Uterus (tissue), 4 donors: ENCODE measurements at places on chromosomes 2 and 18. TPM values are rescaled to one million over a fixed set of nuclear protein-coding genes. Genes with fewer than 3 reads are reported as not detected.

- no peaks in the 10 kb centered on the region for H3K27me3 ChIP-seq
- H3K27ac ChIP-seq: no peak overlapping the region
- H3K4me1 ChIP-seq: no peaks in the 10 kb centered on the region
- no peaks in the 10 kb centered on the region for H3K36me3 ChIP-seq
Measured at GRCh38 chr2:105118960-105119359, 81.1 kb downstream of the MRPS9 start.

- DNase-seq: no peak
- no peak overlapping the region for H3K4me3 ChIP-seq
- H3K27ac ChIP-seq: no peak overlapping the region
Measured at GRCh38 chr2:10971888-10972260, 60.1 kb downstream of the KCNF1 start.

DNA sequence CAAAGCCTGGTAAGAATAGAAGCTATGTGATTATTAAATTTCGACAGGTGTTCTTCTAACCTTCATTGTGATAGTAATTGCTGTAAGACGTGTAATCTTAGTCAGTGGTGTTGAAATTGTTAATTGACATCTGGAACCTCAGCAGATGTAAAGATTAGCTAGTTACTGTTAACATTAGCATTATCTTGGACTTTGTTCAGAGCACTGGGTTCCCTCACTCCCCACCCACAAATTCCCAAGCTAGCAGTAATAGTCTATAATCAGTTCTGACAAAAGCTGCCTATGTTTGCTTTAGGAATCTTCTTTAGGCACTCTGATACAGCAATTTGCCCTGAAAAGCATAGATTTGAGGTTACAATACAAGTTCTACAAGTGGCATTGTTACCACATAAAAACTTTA, 233.7 kb downstream of the EN1 start:
- DNase-seq: no peak
- no peak overlapping the region for H3K27ac ChIP-seq
- H3K27me3 ChIP-seq: no peaks in the 10 kb centered on the region
- no peak overlapping the region for H3K4me3 ChIP-seq

GRCh38 chr2:82478641-82479040, 1980.4 kb downstream of the SUCLG1 start:
- no peak for DNase-seq
- H3K4me3 ChIP-seq: no peak overlapping the region
- no peak overlapping the region for H3K27ac ChIP-seq
- no peaks in the 10 kb centered on the region for H3K36me3 ChIP-seq
- H3K4me1 ChIP-seq: no peaks in the 10 kb centered on the region
- H3K27me3 ChIP-seq: no peaks in the 10 kb centered on the region

DNA sequence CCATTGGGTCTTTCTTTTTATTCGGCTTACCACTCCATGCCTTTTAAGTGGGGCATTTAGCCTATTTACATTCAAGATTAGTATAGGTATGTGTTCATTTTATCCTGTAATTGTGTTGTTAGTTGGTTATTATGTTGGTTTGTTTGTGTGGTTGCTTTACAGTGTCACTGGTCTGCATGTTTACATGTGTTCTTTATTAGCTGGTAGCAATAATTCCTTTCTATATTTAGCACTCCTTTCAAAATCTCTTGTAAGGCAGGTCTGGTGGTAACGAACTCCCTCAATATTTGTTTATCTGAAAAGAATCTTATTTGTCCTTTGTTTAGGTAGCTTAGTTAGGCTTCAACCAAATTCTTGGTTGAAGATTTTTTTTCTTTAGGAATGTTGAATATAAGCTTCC, 68.7 kb upstream of the XDH start:
- H3K4me3 ChIP-seq: no peak overlapping the region
- H3K27me3 ChIP-seq: no peaks in the 10 kb centered on the region
- H3K27ac ChIP-seq: no peak overlapping the region

DNA sequence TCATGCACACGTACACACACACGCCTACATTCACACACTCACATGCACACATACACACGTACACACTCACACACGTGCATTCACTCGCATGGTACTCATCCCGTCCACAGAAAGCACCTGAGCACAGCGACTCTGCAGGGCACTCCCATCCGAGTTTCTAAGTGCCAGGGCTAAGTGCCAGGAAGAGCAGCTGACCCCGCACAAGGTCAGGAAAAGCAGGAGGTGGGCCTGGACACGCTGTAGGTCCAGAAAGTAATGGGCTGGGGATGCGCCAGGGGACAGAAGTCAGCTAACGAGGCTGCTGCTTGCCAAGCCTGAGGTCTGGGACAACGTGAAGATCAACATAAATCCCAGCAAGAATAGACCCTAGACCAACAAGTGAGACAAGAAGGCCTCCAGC, 15.8 kb downstream of the ADI1 start:
- H3K27ac ChIP-seq: no peak overlapping the region
- DNase-seq: peak; percentile 7

- no peaks in the 10 kb centered on the region for H3K4me1 ChIP-seq
- no peak overlapping the region for H3K27ac ChIP-seq
- DNase-seq: no peak
- H3K4me3 ChIP-seq: no peak overlapping the region
Measured at GRCh38 chr2:69509011-69509749, 71.9 kb upstream of the NFU1 start.

Gene DCC
- not detected for total RNA-seq

DNA sequence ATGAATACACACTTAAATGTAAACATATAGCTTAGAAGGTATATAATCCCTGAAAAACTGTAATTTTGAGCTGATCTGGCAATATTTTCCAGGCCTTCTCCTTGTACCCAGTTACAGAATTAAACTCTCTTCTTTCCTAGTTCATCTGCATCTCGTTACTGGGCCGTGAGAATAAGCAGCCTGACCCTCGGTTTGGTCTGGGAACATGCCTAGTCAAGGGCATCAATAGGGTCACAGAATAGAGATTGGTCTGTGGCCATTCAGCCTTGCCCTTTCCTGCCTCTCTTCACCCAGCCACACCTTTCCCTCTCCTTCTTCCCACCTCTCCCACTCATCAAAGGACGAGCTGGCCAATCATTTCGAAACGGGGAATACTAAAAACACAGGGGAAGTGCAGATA, 27.3 kb downstream of the SULT1C2 start:
- no peaks in the 10 kb centered on the region for H3K36me3 ChIP-seq
- H3K4me3 ChIP-seq: no peak overlapping the region
- no peaks in the 10 kb centered on the region for H3K27me3 ChIP-seq

Gene ODC1
- 59.6 TPM for total RNA-seq

Gene KCNE4
- 38.4 TPM for total RNA-seq

Gene GTF3C2
- 22.9 TPM for total RNA-seq

DNA sequence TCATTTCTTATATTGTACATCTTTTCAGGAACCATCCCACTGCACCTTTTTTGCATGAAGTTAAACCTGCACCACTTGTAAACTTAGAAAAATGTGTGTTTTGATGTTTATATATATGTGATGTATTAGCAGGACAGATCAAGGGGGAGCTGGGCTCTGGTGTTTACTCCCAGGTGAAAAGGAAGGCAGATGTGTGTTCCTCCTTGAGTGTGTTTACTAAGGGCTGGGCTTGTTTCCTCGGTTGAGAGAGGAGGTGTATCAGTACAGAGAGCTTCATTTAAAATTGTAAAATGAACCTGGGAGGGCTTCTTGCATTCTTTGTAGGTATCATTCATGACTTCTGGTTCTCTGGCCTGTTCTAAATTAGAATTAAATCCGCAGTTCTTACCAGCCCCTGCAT, 14.8 kb downstream of the LPIN1 start:
- no peaks in the 10 kb centered on the region for H3K27me3 ChIP-seq
- H3K36me3 ChIP-seq: no peaks in the 10 kb centered on the region
- no peaks in the 10 kb centered on the region for H3K4me1 ChIP-seq
- H3K27ac ChIP-seq: no peak overlapping the region
- DNase-seq: no peak
- H3K4me3 ChIP-seq: no peak overlapping the region

DNA sequence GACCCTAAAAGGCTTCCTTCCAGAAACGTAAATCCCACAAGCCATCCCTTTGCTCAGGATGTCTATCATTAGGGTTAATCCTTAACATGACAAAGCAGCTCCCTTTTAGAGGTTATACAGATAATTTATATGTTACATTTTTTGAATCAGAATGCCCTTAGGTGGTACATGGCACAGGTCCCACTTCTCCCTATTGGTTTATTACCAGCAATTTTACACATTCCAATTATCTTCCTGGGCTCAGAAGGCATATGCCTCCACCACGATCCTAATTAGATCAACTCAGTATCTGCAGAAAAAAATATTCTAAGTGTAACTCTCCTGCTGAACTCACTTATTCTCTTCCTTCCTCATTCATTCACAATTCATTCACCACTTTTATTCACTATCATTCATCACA, 507.0 kb upstream of the MAP2 start:
- no peaks in the 10 kb centered on the region for H3K36me3 ChIP-seq
- no peak overlapping the region for H3K27ac ChIP-seq
- no peaks in the 10 kb centered on the region for H3K4me1 ChIP-seq
- no peak overlapping the region for H3K4me3 ChIP-seq
- H3K27me3 ChIP-seq: no peaks in the 10 kb centered on the region

DNA sequence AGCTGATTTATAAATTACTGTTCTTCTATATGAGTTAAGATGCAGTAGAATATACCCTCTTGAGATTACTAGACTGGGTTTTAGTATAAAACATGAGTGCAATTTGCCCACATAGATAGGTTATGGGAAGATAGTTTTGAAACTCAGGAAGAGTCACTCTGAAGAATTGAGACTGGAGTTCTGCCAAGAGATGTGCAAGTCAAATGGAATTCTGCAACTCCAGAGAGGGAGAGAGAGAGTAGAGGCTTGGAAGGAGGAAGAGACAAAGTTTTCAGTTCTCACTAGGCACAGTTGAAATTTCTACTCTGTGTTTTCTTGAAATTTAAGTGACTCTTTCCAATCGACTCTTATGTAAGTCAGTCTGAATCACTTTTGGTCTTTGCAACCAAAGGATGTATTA, 878.8 kb downstream of the TSN start:
- no peaks in the 10 kb centered on the region for H3K4me1 ChIP-seq
- no peak overlapping the region for H3K4me3 ChIP-seq
- no peaks in the 10 kb centered on the region for H3K27me3 ChIP-seq
- H3K27ac ChIP-seq: no peak overlapping the region
- H3K36me3 ChIP-seq: no peaks in the 10 kb centered on the region
- no peak for DNase-seq

DNA sequence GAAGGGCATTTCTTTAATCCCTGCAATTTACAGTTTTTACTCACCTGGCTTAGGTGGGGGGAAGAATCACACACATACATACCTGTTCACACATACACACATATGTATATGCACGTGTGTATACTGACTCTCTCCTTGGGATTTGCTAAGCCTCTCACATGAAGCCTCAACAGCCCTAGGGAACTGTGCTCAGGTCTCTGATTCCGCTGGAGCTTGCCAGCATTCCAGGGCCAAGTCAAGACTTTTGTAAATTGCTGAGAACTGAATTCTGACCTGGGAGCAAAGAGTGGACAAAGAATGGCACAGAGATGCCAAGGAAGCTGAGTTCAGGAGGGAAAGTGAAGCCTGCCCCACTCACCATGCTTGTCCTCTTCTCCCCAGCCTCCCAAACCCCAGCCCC, 177.3 kb downstream of the TMEM247 start:
- no peak for DNase-seq
- H3K27me3 ChIP-seq: no peaks in the 10 kb centered on the region
- no peaks in the 10 kb centered on the region for H3K36me3 ChIP-seq
- no peaks in the 10 kb centered on the region for H3K4me1 ChIP-seq
- H3K27ac ChIP-seq: peak overlapping the region; percentile 40

GRCh38 chr2:136334967-136335366, 217.0 kb upstream of the CXCR4 start:
- DNase-seq: no peak
- no peak overlapping the region for H3K27ac ChIP-seq
- no peaks in the 10 kb centered on the region for H3K4me1 ChIP-seq
- no peaks in the 10 kb centered on the region for H3K27me3 ChIP-seq

- no peak overlapping the region for H3K4me3 ChIP-seq
- H3K36me3 ChIP-seq: no peaks in the 10 kb centered on the region
- no peak for DNase-seq
- no peak overlapping the region for H3K27ac ChIP-seq
- no peaks in the 10 kb centered on the region for H3K27me3 ChIP-seq
Measured at GRCh38 chr2:102107741-102108070, 34.8 kb upstream of the IL1R1 start.

Gene DSG2
- 7.5 TPM for total RNA-seq

DNA sequence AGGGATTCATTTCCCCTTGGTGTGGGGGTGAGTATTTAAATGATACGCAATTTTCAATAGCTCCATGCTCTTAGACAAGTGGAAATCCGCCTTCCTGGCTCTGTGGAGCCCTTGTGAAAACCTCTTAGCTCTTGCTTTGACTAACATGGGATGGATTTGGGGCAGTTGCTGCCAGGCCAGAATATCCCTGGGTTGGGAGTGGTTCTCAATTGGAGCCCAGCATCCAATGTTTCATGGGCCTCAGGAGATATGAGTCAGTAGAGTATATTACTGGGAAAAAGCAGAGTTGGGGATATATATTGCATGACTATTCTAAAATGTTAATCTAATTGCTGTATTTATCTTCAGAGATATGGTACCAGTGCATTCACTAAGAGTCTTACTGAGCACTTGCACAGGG, 104.4 kb upstream of the IL1R2 start:
- no peaks in the 10 kb centered on the region for H3K36me3 ChIP-seq
- no peaks in the 10 kb centered on the region for H3K27me3 ChIP-seq
- H3K27ac ChIP-seq: no peak overlapping the region

- H3K36me3 ChIP-seq: no peaks in the 10 kb centered on the region
- H3K4me3 ChIP-seq: no peak overlapping the region
- no peaks in the 10 kb centered on the region for H3K27me3 ChIP-seq
- H3K4me1 ChIP-seq: no peaks in the 10 kb centered on the region
- no peak overlapping the region for H3K27ac ChIP-seq
- DNase-seq: no peak
Measured at GRCh38 chr2:150752229-150752628, 264.8 kb upstream of the RND3 start.

Gene SATB2
- 8.8 TPM for total RNA-seq

GRCh38 chr2:104375206-104375605, 478.7 kb upstream of the POU3F3 start:
- H3K27ac ChIP-seq: no peak overlapping the region
- no peak for DNase-seq
- H3K27me3 ChIP-seq: no peaks in the 10 kb centered on the region
- H3K36me3 ChIP-seq: no peaks in the 10 kb centered on the region
- no peak overlapping the region for H3K4me3 ChIP-seq

GRCh38 chr2:181004647-181005325, 24.4 kb downstream of the UBE2E3 start:
- no peak overlapping the region for H3K27ac ChIP-seq
- no peaks in the 10 kb centered on the region for H3K27me3 ChIP-seq
- no peak overlapping the region for H3K4me3 ChIP-seq
- H3K36me3 ChIP-seq: no peaks in the 10 kb centered on the region

DNA sequence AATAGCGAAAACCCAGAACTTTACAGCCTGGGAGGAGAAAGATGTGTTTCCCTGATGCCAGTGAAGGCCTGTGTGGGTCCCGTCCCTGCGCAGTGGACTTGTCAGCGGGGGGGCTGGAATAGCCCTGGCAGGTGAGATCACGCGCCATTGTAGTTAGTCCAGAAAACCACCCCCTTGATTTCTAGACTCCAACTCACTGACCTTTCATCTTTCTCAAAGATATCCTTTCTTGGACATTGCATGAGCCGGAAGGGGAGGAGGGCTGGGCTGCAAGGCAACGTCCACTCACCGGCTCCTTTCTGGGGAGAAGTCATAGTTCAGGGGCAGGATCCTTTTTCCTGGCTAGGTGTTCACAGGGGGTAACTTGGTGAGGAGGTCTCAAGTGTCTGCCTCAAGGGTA, 22.3 kb upstream of the ASAP2 start:
- H3K27me3 ChIP-seq: no peaks in the 10 kb centered on the region
- no peaks in the 10 kb centered on the region for H3K36me3 ChIP-seq
- no peak for DNase-seq
- no peak overlapping the region for H3K4me3 ChIP-seq
- no peaks in the 10 kb centered on the region for H3K4me1 ChIP-seq

GRCh38 chr2:231930593-231931281, 4.5 kb upstream of the NPPC start:
- peak; percentile 74 for DNase-seq
- no peaks in the 10 kb centered on the region for H3K4me1 ChIP-seq

Gene TMEM198
- not detected for total RNA-seq
